ENCODE measurements at places on chromosomes 3 and 15. TPM values are rescaled to one million over a fixed set of nuclear protein-coding genes. Genes with fewer than 3 reads are reported as not detected.
A peak's percentile ranks its signal among the peaks of the same experiment; 100 is the strongest.

DNA sequence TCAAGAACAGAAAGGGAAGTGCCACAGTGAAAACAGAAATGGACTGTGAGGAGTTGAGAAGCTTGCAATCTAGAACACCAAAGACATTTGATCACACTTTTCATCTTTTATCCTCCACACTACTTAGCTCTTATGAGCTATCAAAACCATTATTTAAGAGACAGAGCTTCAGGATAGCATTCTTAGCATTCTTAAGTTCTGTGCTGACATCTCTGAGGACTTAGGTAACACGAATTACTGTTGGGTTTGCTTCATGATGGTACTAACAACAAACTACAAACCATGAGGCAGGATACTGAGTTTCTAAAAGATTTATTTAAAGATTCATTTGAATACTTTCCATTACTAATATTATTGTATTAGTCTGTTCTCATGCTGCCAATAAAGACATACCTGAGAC lies 1038.6 kb downstream of the TUSC7 start:
- DNase-seq = no peak

GRCh38 chr3:5260992-5261501 lies 73.5 kb downstream of the EDEM1 start:
- no peak for DNase-seq

- peak; percentile 78 for DNase-seq
Observed at GRCh38 chr3:125079675-125080045, 23.9 kb upstream of the HEG1 start.

PRKCI gene
- total RNA-seq = 41.8 TPM
